Right lung (tissue), 10 donors: ENCODE measurements at places on chromosomes 1 and 21. TPM values are rescaled to one million over a fixed set of nuclear protein-coding genes. Genes with fewer than 3 reads are reported as not detected.

DNA sequence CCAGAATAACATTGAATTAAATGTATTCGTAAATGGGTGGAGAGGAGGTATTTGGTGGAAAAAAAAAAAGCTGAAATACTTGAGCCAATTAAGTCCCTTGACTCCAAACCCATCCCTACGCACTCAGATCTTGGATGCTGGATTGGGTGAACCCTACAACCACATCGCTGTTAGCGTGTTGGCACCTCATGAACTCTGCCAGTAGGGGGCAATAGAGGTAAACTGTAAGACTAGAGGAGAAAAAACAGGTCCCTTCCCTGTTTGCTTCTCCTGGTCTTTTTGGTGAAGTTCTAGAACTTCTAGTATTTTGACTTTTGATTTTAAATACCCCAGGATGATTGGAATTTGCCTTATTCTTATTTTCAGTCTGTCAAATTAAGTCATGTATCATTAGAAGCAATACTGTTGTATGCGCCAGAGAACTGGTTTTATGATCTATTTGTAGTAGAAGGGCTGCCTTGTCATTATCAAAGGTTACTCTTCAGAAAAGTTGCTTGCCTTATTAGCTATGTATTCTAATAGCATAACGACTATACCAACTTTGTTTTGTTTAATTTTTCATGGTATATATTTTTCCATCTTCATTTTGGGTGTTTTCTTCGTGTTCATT lies 1.9 kb upstream of the OR13G1 start:
- DNase-seq: peak; percentile 7

AMIGO1 gene
- 2.6 TPM for polyA plus RNA-seq

VWA1 gene
- polyA plus RNA-seq: 63.9 TPM

- no peak for DNase-seq
Observed at GRCh38 chr1:94901841-94902240, 25.1 kb downstream of the CNN3 start.

DNA sequence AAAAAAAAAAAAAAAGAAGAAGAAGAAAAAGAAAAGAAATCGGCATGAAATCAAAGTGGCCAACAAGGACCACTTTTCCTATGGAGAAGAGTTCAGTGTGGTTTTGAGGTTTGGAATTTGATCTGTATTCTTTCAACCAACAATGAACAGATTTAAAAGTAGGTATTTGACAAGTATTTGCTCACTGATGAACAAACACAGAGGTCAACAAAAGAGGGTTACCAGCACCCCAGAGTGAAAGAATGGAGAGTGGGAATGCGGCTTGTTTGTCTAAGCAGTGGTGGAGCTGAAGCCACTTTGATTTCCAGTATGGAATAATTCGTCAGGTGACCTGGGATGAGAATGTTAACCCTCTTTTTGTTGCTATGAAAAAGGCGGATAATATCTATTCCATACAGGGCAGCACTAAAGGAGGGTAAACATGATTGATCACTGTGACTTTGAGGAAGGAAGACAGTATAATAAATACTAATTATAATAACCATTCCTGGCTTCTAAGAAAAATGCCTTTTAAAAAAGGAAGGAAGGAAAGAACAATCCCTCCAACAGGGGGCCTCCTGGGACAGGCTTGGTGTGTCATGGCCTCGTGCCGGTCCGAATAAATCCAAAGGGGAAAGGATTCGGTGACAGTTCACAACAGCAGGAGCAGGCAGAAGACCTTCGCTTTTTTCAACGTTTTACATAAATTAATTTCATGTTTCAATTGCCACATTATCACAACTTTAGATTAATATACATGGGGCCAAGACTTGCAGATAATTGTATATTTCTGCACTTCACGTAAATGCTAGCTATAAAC lies 37.2 kb upstream of the SIM2 start:
- DNase-seq: no peak

DNA sequence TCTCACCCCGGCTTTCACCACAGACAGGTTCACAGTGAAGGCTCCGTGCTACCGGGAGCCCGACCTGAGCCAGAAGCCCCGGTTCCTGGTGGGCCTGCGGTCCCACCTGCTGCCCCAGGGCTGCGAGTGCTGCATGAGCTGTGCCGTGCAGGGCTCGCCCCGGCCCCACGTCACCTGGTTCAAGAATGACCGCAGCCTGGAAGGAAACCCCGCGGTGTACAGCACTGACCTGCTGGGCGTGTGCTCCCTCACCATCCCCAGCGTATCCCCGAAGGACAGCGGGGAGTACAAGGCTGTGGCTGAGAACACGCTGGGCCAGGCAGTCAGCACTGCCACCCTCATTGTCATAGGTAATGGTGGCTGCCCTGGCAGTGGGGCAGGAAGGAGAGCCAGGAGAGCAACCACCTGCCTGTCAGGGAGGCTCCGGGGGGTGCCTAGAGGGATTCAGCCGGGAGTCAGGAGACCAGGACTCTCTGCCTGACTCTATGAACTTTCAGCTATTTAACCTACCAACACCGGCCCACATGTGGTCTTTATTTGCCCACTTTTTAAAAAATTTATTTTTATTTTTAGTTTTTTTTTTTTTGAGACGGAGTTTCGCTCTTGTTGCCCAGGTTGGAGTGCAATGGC lies 36.4 kb downstream of the IGFN1 start:
- no peak for DNase-seq

AK4 gene
- polyA plus RNA-seq: 3.7 TPM

GRCh38 chr1:4797016-4797410 lies 142.6 kb downstream of the AJAP1 start:
- no peak for DNase-seq

DBT gene
- polyA plus RNA-seq: 10.5 TPM

DNA sequence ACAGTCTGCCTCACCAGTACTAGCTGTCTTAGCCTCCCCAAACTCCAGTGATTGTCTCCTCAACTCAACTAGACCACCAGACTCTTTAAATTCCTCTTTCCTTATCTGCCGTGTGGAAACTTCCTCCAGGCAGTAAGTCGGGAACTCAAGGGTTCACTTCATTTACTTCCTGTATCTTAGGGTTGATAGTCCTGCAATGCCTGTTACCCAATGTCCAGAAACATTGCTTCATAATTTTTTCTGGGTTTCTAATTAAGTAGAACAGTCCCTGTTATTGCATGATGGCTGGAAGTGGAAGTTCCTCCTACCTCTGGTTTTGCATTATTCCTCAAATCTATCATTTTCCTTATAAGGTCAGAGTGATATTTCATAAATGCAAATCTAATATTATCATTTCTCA lies 60.8 kb upstream of the RNF11 start:
- no peak for DNase-seq

DNA sequence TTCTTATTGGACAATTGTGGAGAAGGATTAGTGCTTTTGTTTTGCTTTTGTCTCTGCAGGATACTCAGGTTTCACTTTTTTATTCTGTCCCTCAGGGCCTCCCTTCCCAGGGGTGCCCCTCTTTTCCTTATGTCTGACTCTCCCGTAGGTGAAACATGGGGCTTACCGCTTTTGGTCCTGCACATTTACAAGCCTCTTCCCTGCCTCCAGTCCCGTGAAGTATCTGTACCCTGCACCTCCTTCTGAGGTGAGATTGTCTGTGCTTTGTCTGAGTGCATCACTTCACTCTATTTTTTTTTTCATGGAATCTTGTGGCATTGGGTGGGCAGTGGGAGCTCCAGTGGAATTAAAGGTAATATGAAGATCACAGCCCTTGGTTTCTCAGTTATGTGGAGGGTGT lies 758.1 kb upstream of the TPTE start:
- no peak for DNase-seq

JAK1 gene
- 84.8 TPM for polyA plus RNA-seq

FCRL1 gene
- 0.45 TPM for polyA plus RNA-seq

DNA sequence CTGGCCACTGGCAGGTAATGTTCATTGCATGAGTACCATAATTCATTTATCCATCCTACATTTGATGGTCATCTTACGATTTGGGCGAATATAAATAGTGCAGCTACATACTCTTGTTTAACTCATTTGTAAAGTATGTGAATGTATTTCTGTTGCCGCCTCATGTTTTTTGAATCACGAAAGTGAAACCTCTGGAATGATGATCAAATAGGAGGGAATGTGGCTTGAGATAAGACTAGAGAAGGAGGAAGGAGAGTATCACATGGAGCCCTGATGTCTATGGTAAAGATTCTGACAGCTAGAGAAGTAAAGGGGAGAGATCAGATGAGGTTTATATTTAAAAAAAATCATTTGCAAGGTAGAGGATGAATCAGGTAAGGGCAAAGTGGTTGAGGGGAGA lies 8.0 kb downstream of the MRPS14 start:
- DNase-seq: no peak

KRTAP21-2 gene
- not detected for polyA plus RNA-seq

CLCNKA gene
- polyA plus RNA-seq: 0.85 TPM

- DNase-seq: no peak
Observed at GRCh38 chr1:108811611-108812010, 45.3 kb downstream of the AKNAD1 start.

- DNase-seq: no peak
Observed at GRCh38 chr1:244901400-244902015, 37.2 kb upstream of the HNRNPU start.

GRCh38 chr1:226092965-226093364 lies 30.4 kb downstream of the H3-3A start:
- no peak for DNase-seq

PADI3 gene
- 0.05 TPM for polyA plus RNA-seq

C1orf115 gene
- 17.0 TPM for polyA plus RNA-seq

TCHHL1 gene
- polyA plus RNA-seq: not detected

DNA sequence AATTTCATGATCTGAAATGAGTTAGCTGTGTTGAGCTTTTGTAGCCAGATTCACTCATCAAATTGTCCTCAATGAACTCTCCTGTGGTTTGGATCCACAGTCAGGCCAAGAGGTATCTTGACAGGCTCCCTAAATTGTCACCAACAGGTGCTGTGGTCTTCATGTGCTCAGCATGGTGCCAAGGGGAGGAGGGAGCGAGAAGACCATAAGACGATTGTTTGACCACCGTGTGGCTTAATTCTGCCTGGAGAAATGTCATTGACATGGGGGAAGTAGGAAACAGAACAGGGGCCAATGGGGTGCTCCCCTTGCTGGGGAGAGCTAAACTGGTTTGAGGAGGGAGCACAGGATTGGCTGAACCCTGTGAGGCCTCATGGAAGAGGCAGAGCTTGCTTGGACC lies 219.3 kb downstream of the KCNJ6 start:
- DNase-seq: no peak

RHD gene
- 1.9 TPM for polyA plus RNA-seq

GRCh38 chr1:210489491-210489890 lies 160.8 kb downstream of the HHAT start:
- DNase-seq: no peak

TRIM58 gene
- 5.1 TPM for polyA plus RNA-seq
